ENCODE measurements at places on chromosomes 1 and 21. TPM values are rescaled to one million over a fixed set of nuclear protein-coding genes. Genes with fewer than 3 reads are reported as not detected.

Gene PRPF38B
- total RNA-seq, result 13.7 TPM

Gene RAP1GAP
- total RNA-seq, result under 0.01 TPM

Gene CNR2
- total RNA-seq, result not detected

Gene CRP
- not detected for total RNA-seq

Gene LAPTM5
- total RNA-seq, result 34.4 TPM

Gene SLC9C2
- total RNA-seq, result not detected

Gene CEPT1
- 30.7 TPM for total RNA-seq

Gene KCNT2
- under 0.01 TPM for total RNA-seq

Gene OR2L2
- total RNA-seq, result not detected

Gene DYRK3
- 22.6 TPM for total RNA-seq

Data from dermis lymphatic vessel endothelial cell (primary cell).